Right renal pelvis (tissue), 4 donors: ENCODE measurements at places on chromosomes 4 and X. TPM values are rescaled to one million over a fixed set of nuclear protein-coding genes. Genes with fewer than 3 reads are reported as not detected.
A peak's percentile ranks its signal among the peaks of the same experiment; 100 is the strongest.

TENM3 gene
- 15.3 TPM for polyA plus RNA-seq

USP51 gene
- 12.3 TPM for polyA plus RNA-seq

LPAR4 gene
- polyA plus RNA-seq: 13.3 TPM

DNA sequence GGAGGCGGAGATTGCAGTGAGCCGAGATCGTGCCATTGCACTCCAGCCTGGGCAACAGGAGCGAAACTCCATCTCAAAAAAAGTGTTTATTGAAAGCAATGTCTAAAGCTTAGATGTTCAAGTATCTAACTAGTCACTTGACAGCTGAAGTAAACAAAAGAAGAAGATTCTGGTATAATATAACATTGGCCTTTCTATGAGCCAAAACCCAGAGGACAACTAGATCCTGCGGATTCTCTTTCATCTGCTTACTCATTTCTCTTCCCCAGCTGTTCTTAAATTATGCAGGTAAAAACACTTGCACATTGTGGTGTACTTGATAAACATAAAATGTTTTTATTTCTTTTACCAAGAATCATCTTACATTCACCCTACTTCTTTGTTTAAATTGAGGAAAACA lies 24.1 kb upstream of the AREG start:
- no peak for DNase-seq

GRCh38 chrX:9352694-9353411 lies 112.0 kb upstream of the TBL1X start:
- no peak for DNase-seq

DNA sequence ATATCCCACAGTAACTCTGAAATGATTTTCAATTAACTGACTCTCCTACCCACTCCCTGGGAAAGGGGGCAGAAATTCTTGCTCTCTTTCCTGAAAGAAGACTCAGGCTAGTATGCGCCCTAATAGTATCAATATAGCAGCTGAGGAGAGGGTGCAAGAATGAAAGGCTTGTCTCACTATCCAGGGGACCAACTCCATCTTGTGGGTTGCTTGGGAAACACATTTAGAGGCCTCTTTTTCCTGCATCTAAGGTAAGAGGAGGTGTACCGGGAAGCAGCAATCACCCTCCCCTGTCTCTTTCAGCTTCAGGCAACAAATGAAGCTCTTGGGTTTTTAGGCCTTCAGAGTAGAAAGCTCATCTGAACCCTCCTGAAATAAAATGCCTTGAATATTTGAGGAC lies 11.3 kb downstream of the TMEM255A start:
- no peak for DNase-seq

CENPVL1 gene
- 0.10 TPM for polyA plus RNA-seq

DNA sequence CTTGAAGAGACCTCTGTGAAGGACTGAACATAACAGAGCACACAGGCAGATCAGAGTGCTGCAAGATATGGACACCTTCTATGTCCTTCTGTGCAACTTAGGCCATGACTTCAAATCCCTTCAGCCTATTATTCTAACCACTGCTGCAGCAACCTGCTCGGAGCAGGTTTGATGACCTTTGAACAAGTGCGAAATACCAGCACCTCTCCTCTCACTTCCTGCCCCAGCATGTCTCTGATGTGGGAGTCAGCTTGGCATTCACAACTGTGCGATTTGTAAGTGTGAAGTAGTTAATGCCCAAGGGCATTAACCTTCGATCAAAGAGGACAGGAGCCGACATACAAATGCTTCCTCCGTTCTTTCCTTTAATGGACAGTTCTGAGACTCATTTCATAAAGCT lies 1.6 kb upstream of the EXOC1 start:
- no peak for DNase-seq

DNA sequence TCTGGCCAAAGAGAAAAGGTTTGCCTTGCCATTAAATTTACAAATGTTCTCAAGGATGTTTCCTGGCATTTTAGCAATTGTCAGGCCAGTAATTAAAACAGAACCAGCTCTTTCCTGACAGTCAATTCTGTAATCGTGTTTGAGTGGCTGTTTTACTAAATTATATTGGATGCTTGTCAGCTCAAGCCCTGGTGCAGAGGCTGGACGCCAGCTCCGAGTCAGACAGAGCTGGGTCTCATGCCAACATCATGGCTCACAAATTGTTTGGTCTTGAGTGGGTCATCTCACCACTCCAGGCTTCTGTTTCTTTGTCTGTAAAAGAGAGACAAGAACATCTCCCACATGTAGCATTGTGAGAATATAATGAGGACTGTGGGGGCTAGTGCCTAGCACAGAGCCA lies 190.3 kb upstream of the PSAPL1 start:
- DNase-seq: no peak

- no peak for DNase-seq
Observed at GRCh38 chr4:5479518-5480060, 228.8 kb downstream of the EVC2 start.

- no peak for DNase-seq
Observed at GRCh38 chr4:24547979-24548378, 36.4 kb downstream of the DHX15 start.

GRCh38 chrX:153063315-153063714 lies 7.0 kb downstream of the PNMA3 start:
- no peak for DNase-seq

DNA sequence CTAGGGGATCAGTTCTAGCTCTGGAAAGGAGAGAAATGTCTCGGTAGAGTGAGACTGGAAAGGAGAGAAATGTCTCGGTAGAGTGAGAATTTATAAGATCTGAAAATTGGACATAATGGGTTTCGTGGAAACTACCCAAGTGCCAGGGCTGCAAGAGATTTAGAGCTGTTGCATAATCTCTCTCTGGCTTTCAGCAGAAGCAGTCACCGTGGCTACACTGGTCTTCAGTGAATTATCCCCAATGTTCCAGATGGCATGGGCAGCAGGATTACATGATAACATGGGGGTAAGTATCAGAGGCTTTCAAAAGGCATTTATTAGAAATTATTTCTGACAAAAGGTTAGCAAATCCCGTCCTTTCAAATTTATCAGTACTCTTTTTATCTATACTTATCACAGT lies 435.5 kb downstream of the NKX6-1 start:
- no peak for DNase-seq

C4orf51 gene
- polyA plus RNA-seq: not detected

SSX4B gene
- polyA plus RNA-seq: not detected

SPINK2 gene
- 0.17 TPM for polyA plus RNA-seq

CENPE gene
- 12.2 TPM for polyA plus RNA-seq

CSAG3 gene
- polyA plus RNA-seq: not detected

- no peak for DNase-seq
Observed at GRCh38 chrX:72159769-72160168, 21.8 kb upstream of the PIN4 start.

DNA sequence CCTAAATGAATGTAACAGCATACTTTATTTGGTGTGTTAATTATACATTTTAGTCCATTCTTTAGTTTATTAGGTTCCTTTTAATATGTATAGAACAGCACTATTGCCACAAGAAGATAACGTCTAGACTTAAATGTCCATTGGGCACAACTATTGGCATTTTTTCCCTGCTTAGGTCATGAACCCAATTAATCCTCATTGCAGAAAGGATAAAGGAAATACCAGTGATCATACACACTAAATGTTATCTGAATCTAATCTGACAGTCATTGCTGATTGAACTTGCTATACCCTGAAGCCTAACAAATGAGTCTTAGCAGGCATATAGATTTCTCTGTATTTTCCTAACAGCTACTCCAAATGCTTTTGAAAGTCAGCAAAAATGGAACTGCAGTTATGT lies 2250.0 kb upstream of the AGA start:
- DNase-seq: no peak

DNA sequence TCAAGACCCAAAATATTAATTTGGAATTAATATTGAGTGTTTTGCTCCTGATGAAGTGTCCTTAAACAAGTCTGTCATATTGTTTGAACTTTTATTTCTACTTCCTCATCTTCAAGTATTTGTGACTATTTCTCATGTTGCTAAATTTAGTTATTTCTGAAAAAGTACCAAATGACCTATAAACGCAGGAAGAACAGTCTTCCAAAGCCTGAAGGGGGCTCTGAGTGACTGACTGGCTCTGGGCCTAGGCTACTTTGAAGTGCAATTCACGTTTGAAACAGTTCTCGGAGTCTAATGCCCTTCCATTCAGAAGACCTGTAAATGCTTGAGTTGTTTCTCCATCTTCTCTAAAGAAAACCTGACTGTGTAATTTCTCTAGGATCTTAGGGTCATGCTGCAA lies 26.5 kb downstream of the GALNT7 start:
- no peak for DNase-seq

USP17L29 gene
- polyA plus RNA-seq: not detected

DNA sequence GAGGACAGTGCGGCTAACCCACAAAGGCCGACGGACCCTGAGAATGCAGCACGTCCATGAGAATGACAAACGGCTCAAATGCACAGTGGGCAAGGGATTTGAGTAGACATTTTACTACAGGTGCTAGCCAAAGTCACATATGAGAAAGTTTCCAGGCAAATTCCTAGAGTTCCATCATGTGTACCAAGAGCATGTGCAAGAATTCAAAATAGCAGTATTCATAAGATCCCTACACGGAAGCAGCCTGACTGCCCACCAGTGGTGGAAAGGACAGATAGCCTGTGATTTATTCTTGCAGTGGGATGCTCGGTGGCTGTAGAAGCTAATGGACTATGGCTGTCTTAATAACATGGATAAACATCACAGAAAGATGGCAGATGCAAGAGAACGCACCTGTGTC lies 68.0 kb downstream of the RGS12 start:
- DNase-seq: no peak

CPLX1 gene
- polyA plus RNA-seq: 3.3 TPM

DNA sequence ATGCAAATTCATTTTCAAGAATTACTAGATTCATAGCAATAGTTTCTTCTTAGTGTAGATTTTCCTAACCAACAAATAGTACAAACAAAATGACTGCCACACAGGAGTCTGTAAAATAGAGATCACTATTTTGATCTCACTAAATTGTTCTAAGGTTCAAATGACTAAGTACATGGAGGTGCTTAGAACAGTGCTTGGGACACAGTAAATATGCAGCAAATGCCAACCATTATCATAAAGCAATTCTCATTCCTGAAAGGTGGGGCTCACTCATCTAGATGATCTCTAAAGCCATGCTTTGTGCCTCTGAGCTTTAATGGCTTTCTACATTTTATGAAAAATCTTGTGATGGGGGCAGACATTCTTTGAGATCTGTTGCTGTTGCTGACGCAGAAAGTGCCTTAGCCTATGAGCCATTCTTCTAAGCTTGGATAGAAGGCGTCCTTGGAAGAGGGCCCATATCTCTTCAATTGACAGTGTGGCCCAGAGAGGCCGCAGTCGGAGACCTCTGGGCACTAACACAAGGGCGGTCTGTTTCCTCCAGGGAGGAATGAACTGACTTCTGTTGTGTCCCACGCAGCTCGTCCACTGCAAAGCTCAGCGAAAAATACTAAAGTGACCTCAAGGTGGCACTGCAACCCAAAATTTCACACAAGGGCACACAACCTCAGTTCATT lies 23.5 kb downstream of the TLR10 start:
- peak; percentile 65 for DNase-seq

- no peak for DNase-seq
Observed at GRCh38 chr4:80180743-80181142, 16.6 kb upstream of the PRDM8 start.

TRPC3 gene
- 1.2 TPM for polyA plus RNA-seq

- no peak for DNase-seq
Observed at GRCh38 chr4:125780747-125781146, 466.0 kb downstream of the FAT4 start.

DNA sequence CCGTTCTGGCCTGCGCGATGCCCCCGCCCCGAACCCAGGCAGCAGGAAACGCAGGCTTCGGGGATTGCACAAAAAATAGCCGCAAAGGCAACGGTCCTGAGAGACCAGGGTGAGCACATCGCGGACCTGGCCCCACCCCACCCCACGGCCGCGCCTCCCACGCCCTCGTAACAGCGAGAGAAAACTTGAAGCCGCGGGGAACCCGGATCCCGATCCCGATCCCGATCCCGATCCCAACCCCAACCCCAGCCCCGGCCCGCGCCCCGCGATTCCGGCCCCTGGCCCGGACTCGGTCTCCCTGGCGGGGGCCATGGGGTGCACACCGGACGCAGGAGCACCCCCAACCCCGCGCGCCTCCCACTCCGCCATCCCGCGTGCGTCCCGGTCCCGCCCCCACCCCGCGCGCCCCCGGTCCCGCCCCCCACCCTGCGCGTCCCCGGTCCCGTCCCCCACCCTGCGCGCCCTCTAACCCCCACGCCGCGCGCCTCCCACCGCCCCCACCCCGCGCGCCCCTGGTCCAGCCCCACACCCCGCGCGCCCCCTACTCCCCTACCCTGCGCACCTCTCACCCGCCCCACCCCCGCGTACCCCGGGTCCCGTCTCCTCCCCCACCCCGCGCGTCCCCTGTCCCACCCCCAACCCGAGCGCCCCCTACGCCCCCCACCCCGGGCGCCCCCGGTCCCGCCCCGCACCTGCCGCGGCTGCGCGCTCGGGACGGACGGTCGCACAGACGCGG lies 29.0 kb downstream of the NOP14 start:
- DNase-seq: no peak

- no peak for DNase-seq
Observed at GRCh38 chrX:41909068-41909467, 14.3 kb downstream of the CASK start.

DNA sequence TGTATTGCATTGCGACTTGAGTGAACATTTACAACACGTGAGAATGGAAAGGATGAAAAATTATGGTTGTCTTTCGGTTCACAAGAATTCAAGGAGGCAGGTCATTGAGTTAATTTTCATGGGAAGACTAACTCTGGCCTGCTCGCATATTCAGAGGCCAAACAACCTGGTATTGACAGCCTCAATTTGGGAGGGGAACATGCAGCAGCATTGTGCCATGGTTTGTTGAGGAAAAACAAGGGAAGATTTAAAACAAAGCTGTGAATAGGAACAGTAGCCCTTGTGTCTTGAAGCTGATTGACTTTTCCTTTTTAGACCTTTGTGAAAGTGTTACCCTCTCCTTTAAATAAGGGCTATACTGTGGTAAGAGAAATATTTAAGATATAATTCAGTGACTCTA lies 31.9 kb downstream of the FAT4 start:
- DNase-seq: no peak

RAB41 gene
- 0.81 TPM for polyA plus RNA-seq

S100G gene
- polyA plus RNA-seq: not detected

DNA sequence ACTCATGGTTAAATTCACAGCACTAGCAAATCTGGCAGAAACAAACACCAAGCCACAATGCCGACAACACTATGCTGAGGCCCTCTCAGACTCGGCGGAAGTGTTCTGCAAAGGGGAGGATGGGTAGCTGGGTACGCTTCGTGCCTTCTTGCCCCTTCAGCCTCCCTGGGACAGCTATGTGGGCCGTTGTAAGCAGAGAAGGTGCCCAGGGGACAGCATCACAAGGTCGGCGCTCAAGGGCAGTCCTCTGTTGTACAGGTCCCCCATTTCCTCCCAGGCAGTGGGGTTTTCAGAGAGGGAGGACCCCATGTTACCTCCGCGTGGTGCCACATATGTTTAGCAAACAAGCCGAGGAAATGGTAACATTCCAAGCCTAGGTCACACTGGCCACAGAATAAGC lies 173.6 kb downstream of the AFAP1 start:
- no peak for DNase-seq

MRFAP1 gene
- polyA plus RNA-seq: 482 TPM

PABPC1L2A gene
- not detected for polyA plus RNA-seq

CDKL2 gene
- polyA plus RNA-seq: 11.2 TPM

ZNF141 gene
- polyA plus RNA-seq: 23.7 TPM
